D341Med (cell line): ENCODE measurements at places on chromosomes 2 and 18.

DNA sequence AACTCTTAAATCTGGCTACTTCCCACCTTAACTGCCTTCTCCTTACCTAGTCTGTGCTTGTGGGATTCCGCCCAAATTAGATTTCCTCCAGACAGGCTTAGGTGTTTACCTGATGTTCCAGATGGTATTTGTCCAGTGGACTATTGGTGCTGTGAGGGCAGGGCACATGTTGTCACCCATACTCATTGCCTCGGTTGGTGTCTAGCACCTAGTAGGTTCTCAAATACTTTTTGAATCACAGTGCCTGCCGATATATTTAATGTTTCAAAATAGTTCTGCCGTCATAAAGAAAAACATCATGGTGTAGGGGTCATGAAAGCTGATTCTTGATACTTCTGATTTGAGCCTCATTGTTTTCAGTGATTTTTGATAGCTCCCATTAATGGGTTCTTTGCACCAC is 1.1 kb downstream of the SEPTIN2 start:
- DNase-seq = no peak

DNA sequence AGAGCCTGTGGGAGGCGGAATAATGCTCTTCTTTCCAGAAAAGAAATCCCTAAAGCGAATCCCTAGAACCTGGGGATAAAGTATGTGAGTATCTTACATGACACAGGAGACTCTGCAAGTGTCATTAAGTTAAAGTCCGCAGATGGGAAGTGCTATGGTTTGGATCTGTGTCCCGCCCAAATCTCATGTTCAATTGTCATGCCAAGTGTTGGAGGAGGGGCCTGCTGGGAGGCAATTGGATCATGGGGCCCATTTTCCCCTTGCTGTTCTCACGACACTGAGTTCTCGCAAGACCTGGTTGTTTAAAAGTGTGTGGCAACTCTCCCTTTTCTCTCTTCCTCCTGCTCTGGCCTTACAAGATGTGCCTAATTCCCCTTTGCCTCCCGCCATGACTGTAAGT is 207.8 kb downstream of the MYT1L start:
- DNase-seq = no peak

GRCh38 chr18:14975431-14975830 is 227.5 kb downstream of the ANKRD30B start:
- DNase-seq = no peak

- DNase-seq = no peak
Observed at GRCh38 chr2:196798980-196799379, 503 bp downstream of the GTF3C3 start.

DNA sequence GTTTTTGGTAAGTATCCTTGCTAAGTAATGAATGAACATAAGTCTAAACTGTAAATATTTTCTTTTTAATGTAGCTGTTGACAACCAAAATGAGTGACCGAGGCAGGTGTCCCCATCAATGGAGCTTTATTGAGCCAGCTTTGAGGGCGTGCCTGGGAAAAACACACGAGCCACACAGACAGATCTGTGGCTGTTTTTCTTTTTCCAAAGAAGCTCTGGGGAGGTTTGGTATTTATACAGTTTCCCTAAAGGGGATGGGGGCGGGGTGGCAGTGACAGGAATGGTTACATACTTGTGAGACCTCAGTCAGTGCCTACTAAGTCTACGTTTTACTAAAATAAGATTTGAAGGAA is 11.2 kb downstream of the DBI start:
- no peak for DNase-seq

- no peak for DNase-seq
Observed at GRCh38 chr2:129117434-129117833, 798.8 kb upstream of the HS6ST1 start.

DNA sequence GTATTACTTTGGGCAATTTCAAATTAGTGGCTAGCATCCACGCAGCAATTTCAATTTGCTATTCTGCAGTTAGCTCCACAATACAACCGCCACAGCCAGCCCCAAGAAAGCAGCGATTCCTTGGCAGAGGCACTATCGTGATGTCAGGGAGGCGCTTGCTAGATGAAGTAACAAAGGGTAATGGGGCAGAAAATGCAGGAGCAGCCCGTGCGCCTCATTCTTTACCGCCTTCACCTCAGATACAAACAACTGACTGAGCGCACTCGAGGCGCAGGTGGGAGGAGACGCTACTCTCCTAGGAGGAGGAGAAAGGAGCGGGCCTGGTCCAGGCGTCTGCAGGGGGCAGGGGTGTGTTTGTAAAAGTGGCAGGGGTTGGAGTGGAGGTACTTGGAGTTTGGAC is 76.9 kb upstream of the ASB18 start:
- DNase-seq = no peak

GRCh38 chr2:188199716-188200128 is 92.0 kb upstream of the GULP1 start:
- DNase-seq = no peak

DNA sequence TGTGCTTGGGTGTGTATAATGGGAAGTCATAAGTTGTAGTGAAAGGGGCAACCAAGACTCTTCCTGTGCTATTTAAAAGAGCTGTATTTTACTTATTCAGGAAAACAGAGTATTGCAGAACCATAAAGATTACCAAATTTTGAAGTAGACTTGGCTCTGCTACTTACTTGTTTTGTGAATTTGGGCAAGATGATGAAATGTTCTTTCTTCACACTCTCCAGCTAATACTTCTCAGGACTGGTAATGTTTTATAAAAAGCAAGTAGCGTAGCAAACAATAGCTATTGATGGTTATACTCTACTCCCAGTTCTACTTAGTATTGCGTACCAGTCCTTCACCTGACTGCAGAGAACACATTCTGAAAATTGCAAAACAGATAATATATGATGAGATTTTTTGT is 374.1 kb downstream of the ARHGAP15 start:
- DNase-seq = no peak

GRCh38 chr2:106165029-106165428 is 29.1 kb downstream of the UXS1 start:
- no peak for DNase-seq

DNA sequence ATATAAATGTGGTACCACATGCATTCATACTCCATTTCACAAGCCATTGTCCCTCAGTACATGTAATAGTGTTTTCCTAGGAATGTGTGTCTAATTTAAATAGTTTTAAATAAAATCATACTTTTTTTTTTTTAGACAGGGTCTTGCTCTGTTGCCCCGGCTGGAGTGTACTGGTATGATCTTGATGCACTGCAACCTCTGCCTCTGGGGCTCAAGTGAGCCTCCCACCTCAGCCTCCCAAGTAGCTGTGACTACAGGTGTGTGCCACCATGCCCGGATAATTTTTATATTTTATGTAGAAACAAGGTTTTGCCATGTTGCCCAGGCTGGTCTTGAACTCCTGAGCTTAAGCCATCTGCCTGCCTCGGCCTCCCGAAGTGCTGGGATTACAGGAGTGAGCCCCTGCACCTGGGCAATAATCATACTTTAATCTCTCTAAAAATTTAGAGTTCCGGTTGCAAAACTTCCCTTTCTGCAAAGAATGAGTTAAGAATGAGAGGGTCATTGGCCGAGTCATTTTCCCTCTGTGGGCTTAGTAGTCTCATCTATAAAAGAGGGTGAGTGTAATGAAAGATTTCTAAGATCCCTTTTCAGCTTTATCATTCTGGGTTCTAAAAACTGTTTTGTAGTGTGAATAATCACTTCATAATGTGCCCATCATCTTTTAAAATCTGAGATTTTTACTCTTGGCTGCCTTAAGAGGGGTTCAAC is 116.0 kb upstream of the PELI1 start:
- no peak for DNase-seq

DNA sequence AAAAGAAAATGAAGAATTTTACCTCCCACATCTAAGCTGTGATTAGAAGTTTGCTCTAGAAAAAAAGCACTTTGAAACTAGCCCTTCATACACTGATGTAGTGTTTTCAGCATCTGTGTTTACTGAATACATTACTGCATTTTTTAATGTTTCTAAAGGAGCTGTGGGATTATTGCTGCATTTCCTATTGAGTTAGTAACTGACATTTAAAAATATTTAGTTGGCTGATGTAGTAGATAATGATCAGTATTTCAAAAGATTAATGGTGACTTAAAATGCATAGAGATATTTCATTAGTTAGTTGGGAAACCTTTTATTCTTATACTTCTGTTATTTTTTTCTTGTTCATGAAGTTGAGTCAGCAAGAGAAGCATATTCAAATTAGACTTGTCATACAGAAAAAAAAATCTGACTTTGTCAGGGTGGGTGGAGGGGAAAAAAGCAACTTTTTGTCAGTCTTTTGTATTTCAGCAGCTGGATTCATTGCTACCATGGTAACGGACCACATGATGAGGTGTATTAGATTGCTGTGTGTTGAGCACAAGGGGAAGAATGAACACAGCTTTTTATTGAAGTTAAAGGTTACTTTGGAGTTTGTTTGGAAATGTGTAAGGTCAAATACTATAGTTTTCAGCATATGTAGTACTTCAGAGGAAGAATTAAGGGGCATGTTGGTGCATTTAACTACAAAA is at the start of gene DTNA:
Gene DTNA, plus strand, starts transcription at position 549 of the 692 bp plus-strand sequence. CDS start 45,679 bp downstream, outside the sequence.
- DNase-seq = no peak

DNA sequence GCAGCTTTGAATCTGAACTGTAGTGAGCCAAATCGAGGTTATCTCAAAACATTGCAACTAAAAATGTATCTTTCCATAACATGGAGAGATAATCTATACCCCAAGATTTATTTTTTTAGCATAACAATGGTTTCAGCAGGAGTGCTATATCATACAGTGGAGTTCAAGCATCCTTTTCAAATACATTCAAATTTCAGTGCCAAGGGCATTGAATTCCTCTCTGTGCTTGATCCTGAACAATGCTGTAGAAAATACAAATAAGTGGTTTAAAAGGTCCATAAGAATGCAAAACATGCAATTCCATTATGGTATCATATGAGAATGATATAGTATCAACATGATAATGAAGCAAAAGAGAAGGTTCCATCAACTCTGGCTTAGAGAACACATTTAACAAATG is 201.7 kb downstream of the TXNL1 start:
- no peak for DNase-seq

GRCh38 chr2:54630858-54631497 is 92.5 kb upstream of the EML6 start:
- DNase-seq = no peak

GRCh38 chr2:222969491-222969890 is 82.5 kb upstream of the KCNE4 start:
- DNase-seq = no peak

GRCh38 chr2:234840336-234840735 is 111.5 kb upstream of the SH3BP4 start:
- DNase-seq = no peak

DNA sequence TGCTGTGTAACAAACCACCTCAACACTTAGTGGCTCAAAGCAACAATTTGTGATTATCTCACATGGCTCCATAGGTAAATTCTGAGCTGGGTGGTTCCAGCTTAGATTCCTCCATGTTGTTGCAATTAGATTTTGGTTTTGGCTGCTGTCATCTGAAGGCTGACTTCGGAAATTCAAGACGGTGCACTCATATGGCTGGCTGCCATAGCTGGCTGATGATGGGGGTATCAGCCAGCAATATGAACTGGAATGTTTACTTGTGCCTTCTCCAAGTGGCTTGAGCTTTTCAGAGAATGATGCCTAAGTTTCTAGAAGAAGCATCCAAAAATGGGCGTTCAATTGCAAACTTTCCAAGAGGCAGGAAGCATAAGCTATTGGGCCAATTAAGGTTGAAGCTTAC is 213.1 kb downstream of the GCA start:
- no peak for DNase-seq

GRCh38 chr2:191690327-191690726 is 12.4 kb downstream of the NABP1 start:
- no peak for DNase-seq

GRCh38 chr2:71886241-71886640 is 261.4 kb downstream of the CYP26B1 start:
- no peak for DNase-seq

DNA sequence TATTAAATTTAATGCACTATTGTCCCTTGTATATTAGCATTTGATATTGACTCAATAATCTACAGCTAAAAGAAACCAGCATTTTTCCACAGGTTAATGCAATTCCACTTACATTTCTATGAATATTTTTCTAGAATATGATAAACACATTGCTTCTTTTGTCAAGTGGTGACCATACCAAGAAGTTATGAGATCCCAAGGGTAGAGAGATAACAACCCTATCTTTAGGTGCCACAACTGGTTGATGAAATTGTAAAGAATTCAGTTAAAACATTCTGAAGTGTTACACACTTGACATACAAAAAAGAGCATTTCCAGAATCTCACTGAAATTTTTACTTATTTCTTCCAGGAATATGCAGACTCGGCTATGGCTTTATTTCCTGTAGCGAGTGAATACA is 56.0 kb downstream of the ABCG8 start:
- no peak for DNase-seq

DNA sequence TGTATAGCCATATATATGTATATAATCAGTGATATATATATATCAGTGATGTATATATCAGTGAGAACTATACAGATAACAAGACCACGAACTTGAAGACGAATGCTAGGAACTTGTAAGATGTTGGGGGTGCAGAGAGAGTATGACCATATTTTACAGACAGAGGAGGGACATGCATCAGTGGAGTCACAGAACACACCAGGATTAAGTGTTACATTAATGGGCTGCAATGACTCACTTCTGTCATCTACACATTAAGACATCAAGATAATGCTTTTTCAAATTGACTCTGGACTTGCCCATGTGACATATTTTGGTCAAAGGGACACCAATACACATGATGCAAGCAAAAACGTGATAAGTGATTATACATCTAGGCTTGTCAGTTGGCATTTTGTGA is 501.0 kb downstream of the LRRTM4 start:
- DNase-seq = no peak

GRCh38 chr2:9164112-9164608 is 42.5 kb upstream of the ASAP2 start:
- no peak for DNase-seq

DNA sequence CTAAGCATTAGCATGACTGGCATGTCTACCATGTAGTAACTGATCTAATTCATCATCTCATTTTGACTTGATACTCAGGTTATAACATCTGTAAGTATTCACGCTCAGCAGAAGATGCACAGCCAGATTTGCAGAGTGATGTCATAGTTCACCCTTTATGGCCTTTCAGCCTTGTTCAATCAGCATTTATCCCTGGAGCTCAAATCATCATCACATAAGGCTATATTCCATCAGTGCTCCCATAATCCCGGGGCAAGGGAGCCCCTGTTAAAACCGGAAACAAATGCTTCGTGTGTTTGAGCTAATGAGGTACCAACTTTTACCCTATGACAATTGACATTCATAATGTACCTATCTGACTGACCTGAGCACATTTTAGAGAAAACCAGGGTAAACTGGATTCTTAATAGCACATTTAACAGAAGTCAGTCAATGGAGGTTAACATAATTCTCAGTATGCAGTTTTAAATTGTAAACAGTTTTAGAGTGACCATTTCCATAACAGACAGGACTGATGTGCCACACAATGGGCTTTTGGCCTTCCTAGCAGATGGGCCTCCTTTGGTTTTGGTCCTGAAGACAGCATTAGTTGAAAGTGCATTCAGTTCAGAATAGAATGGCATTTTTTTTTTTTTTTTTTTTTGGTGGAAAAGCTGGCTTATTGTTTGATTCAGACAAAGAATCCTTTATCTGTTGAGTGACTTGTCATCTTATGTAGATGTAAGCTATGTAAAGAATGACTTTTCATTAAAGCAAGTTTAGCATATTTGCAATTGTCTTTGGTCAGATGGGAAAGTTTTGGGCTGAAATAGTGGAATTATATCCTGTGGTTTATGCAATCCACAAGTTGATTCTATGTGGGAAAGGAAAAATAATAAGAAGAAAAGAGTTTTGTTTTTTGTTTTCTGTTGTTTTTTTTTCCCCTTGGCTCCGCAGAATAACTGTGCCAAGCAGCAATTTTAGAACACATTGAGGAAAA is 866.0 kb upstream of the ACVR2A start:
- no peak for DNase-seq

GRCh38 chr18:42850174-42851083 is 265.1 kb downstream of the RIT2 start:
- DNase-seq = no peak

- no peak for DNase-seq
Observed at GRCh38 chr18:60176259-60176658, 196.3 kb downstream of the MC4R start.
